ENCODE measurements at places on chromosomes 7 and 10. TPM values are rescaled to one million over a fixed set of nuclear protein-coding genes. Genes with fewer than 3 reads are reported as not detected.

NPC1L1 gene
- 0.07 TPM for total RNA-seq

IDI2 gene
- not detected for total RNA-seq

PKD2L1 gene
- not detected for total RNA-seq

PAX4 gene
- total RNA-seq, result not detected

PON3 gene
- not detected for total RNA-seq

DNA sequence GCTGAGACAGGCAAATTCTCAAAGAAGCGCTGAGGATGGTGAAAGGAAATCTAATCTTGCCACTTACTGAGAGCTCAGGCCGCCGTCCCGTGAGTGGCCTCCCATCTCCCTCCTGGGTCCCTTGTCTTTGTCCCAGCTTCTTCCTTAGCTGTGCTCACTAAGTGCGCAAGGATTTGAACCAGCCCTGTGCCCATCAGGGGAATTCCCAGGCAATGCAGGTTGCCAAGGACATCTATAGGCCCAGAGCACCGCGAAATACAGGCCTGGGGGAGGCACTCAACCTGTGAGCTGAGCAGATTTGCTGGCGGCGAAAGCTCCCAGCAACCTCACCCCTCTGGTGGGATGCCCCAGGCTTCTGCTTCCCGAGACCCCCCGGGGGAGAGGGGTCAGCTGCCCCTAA lies 64.8 kb downstream of the OAT start:
- no peak for DNase-seq

DNA sequence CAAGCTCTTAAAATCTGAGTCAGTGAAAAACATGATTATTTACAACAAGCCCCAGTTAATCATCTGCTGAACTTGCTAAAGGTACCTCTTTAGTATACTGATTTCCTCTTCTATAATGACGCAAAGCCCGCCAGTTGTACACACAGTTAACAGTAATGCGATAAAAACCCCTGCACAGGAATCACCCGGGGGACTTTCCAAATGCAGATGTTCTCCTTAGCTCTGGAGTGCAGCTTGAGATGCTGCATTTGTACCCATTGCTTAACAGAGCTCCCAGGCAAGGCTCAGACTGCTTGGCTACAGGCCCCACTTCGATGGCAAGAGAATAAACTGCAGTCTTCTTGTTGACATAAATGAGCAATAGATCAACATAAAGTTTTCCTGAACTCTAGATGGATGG lies 279.6 kb upstream of the HGF start:
- DNase-seq, result peak; percentile 8

GRCh38 chr7:38317515-38317914 lies 44.1 kb upstream of the TARP start:
- no peak for DNase-seq

DNA sequence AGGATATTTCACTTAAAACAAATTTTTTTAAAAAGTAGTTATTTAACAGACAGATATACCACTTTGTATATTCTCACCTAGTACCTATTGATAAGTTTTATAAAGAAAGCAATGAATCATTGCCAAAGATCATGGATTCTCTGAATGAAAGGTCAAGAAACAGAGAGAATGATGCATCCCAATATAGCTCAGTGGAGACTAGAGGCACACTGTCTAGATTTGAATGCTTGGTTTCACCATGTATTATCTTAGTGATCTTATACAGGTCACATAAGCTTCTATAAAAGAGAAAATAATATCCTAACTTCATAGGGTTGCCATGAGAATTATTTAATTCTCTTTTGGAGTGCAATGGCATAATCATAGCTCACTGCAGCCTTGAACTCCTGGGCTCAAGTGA lies 87.0 kb upstream of the LRRN3 start:
- no peak for DNase-seq

- DNase-seq, result peak; percentile 39
These were observed 97.9 kb upstream of the FZD8 start for GRCh38 chr10:35739998-35740397.

All from astrocyte (in vitro differentiated cells and primary cell).